ENCODE measurements at places on chromosomes 2 and 18. TPM values are rescaled to one million over a fixed set of nuclear protein-coding genes. Genes with fewer than 3 reads are reported as not detected.

- no peak for DNase-seq
Observed at GRCh38 chr2:1590596-1591460, 153.5 kb downstream of the PXDN start.

DNA sequence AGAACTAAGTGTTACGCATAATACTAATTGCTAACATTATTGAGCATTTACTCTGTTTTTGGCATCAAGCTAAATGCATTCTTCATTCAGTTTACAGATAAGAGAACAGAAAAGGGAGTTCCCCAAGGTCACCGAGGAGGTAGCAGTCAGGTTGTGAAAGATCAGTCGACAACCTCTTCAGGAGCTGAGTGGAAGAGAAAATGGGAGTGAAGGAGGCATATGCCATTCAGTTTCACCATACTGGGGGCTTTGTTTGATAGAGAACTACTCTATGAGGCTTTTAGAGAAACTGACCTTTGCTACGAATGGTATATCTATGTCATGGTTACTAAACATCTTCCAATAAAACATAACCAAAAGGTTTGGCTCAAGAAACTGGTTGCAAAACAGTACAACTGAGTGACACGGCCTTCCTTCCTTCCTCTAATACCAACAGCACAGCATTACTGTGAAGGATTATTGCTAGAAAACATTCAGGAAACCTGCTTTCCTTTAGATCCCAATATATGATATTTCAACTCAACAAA is 112.1 kb downstream of the RBMS1 start:
- no peak for DNase-seq

DNA sequence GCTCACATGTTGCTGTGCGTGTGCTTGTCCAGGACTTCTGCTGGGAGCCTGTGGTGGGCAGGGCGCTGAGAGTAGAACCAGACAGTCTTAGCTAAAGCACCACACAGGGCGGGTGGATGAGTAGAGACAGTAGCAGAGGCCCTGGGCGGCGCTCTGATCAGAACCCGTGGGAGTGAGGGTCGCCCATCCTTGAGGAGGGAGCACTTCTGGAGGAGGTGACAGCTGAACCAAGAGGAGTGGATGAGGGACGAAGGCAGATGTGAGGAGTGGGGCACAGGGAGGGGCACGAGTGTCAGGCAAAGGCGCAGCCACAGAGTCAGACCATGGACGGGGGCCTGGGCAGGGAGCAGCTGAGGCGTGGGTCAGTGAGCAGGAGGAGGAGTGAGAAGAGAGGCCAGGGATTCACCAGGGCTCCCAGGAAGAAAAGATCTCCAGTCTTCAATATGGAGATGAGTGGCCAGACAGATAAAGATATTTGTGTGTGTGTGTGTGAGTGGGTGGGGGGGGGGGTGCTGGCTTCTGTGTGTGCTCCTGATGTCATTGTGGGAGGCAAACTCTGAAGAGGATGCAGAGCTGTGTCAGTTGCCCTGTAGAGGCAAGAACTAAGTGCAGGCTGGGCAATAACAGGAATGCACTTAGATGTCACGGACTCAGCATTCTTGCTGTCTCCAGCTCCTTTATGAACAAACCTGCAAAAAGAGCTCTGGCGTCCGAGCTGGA is 79.6 kb downstream of the TPO start:
- DNase-seq: no peak

GRCh38 chr2:36333350-36334012 is 22.1 kb upstream of the CRIM1 start:
- no peak for DNase-seq

GRCh38 chr2:214549946-214550345 is 139.1 kb downstream of the VWC2L start:
- no peak for DNase-seq

The CLEC4F gene
- total RNA-seq: 1.0 TPM

The DSG2 gene
- total RNA-seq: 29.7 TPM

- no peak for DNase-seq
Observed at GRCh38 chr2:37507703-37508102, 163.3 kb downstream of the QPCT start.

GRCh38 chr2:234687718-234688475 is 191.0 kb upstream of the ARL4C start:
- DNase-seq: no peak

The RHOB gene
- total RNA-seq: 193 TPM

DNA sequence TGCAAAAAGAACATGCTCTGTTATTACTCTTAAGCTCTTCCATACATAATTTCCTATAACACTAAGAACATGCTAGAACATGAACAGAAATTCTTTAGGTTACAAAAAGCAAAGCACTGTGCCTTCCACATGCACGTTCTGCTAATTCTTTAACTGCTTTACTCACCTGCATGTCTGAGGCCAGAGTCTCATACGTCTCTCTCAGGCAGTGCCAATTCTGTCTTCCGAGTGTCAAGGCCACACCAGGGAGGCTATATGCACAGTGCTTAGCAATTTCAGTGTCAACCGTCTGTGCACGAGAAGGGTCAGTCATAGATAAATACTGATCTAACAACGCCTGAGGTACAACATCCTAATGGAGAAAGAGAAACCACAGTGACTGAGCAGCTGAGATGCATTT is 55.1 kb downstream of the PPP4R1 start:
- no peak for DNase-seq

The NOL4 gene
- total RNA-seq: not detected

GRCh38 chr2:239040152-239040761 is 192.4 kb downstream of the TWIST2 start:
- no peak for DNase-seq

GRCh38 chr2:42284019-42284418 is 77.0 kb downstream of the COX7A2L start:
- DNase-seq: no peak

- DNase-seq: no peak
Observed at GRCh38 chr2:223488814-223489213, 113.3 kb downstream of the SCG2 start.

Data from upper lobe of left lung (tissue), 6 donors.